ENCODE measurements at places on chromosomes 11 and 22.

GRCh38 chr11:129034001-129034400, 91.3 kb upstream of the TP53AIP1 start:
- no peak for DNase-seq

DNA sequence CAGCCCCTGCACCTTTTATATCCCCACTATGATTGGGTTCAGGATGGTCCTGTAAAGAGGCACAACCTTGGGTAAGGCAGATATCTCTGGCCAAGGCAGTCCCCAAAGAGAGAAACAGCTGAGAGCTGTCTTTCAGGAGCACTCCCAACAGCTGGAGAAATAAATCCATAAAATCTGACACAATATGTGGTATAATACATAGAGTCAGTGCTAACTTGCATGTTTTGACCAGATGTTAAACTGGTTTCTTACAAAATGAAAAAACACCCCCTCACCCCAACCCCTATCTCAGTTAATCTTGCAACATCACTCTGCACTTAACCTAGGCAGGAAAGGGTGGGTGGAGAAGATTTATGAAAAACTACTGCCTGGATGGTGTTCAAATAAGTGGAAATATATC, 44.0 kb upstream of the C11orf87 start:
- DNase-seq, result no peak

- DNase-seq, result no peak
Measured at GRCh38 chr11:61332281-61332796, 566 bp downstream of the DDB1 start.

DNA sequence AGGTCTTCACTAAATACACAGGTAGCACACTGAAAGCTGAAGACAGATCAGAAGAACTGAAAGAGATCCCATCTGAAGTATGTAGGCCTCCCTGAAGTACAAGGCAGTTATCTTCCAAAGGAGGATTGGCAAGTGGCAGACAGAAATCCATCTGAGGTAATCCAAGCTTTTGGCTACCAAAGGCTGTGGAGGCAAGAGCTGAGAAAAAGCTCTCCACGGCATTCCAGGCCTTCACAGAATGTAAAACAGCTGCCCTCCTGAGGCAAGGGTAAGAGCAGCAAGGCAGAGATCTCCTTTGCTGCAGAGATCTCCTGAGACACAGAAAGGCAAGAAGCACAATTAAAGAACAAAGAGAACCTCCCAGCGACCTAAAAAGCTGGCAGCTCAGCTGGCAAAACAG, 19.1 kb downstream of the PIK3C2A start:
- DNase-seq, result no peak

DNA sequence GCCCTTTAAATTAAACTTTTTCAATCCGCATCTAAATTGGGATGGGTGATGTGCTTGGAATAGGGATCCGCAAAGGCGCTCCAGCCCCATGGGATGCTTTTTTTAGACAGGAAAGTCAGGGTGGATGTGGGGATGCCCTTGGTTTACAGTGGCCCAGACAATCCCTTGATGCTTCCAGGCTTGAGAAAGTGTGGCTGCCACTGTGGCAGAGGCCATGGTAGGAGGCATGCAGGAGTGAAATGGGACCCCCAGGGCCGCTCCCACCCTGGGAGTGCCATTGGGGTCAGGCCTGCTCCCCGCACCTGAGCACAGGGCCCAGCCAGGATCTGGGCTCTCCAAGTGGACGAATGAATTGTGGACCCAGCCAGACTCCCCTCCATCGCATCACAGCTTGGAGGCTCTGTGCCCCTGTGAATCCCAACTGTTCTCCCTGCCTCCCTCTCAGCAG, 75.8 kb downstream of the COMMD9 start:
- DNase-seq, result no peak
